ENCODE measurements at places on chromosomes 2 and 18.

GRCh38 chr18:50340078-50340477, 34.8 kb upstream of the SKA1 start:
- DNase-seq, result no peak

- DNase-seq, result peak; percentile 14
Observed at GRCh38 chr2:196101325-196101991, 32.8 kb upstream of the DNAH7 start.

DNA sequence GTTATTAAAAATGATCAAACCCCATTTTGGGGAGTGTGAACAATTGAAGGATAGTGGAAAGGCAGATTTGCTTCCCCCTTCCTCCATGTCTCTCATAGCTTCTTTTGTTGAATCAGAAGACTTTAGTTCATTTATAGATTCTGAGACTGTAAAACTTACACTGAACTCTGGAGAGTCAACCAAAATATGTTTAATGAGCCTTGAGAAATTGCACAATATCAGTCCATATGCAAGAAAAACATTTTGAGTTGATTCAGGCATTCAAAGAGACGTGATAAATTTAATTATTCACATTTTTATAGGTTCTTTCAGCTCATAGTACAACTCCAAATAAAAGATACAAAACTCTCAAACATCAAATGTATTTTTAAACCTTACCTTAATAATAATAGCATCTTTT, 354.4 kb upstream of the SPRED2 start:
- no peak for DNase-seq

DNA sequence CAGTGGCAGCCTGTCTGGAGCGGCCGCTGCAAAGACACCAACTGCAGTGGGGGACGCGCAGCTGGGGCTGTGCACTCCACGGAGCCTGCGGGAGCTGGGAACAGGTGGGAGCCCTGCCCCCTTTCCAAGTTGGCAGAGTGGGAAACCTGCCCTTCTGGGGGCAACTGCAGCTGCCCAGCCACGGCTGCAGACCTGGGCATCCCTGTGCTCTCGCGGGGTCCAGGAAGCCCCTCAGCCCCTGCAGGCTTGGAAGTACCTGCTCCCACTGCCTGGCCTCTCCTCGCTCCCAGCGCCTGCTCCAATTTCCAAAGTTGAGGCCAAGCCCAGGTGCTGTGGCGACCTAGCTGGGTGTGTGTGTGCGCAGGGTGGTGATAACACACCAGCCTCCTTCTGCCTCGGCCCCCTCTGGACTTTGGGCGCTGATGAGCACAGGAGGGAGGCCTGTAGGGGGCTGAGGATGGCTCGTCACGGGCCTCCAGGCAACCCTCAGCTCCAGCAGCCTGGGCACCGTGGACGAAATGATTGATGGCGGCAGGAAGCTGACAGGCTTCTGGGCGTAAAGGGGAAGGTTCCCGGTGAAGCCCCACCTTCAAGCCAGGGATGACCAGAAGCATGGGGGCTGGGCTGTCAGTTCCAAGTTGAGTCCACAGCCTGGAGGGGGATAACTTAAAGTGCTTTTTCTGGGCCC, 76.9 kb downstream of the PTPN4 start:
- DNase-seq, result no peak

DNA sequence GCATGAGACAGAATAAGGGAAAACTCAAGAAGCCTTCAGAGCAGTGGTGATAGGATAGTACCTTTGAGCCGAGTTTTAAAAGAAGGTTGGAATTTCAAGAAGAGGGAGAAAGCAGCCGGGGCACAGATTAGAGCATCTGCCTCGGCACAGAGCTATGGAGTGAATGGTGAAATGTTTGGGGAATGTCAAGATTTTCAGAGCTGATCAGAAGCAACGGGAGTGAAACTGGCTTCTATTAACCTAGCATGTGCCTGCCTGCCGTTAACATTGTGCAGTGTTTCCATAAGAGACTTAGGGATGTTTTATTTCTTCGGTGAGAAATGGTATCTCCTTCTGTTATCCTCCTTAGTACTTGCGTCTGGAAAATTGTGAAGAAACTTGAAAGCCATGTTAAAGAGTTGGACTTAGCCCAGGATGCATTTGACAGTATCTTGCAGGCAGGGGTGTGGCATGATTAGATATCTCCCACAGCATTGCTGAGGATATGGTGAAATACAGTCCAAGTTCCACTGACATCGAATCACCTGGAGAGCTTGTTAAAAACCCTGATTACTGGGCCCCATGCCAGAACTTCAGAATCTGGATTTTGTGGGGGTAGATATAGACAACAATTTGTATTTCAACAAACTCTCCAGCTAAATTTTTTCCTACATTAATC, 96.8 kb upstream of the PPP1CB start:
- DNase-seq, result no peak

DNA sequence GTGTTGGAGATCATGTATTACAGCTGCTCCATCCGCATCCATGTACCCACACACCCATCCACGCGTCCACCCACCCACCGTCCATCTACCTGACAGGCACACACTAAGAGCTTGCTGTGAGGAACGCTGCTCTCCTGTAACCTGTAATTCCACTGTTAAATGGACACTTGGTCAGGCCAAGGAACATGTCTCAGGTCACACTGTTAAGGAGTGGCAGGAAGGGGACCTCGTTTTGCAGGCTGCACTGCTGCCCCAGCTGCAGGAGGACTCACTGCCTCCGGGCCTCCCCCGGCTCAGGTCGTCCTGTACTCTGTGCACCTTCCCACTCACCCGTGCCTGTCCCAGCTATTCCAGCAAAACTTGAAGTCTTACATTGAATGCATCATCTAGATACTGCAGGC, 170.5 kb downstream of the EIPR1 start:
- DNase-seq, result no peak

- no peak for DNase-seq
Observed at GRCh38 chr2:202387608-202388342, 11.6 kb downstream of the BMPR2 start.
